ENCODE measurements at places on chromosomes 2 and 18. TPM values are rescaled to one million over a fixed set of nuclear protein-coding genes. Genes with fewer than 3 reads are reported as not detected.

The ECEL1 gene
- total RNA-seq, result 0.16 TPM

The CNDP1 gene
- total RNA-seq, result 0.19 TPM

The RAB10 gene
- 166 TPM for total RNA-seq

The HTR2B gene
- 4.1 TPM for total RNA-seq

The ACMSD gene
- total RNA-seq, result not detected

The APCDD1 gene
- total RNA-seq, result 15.2 TPM

The CYTIP gene
- total RNA-seq, result 11.5 TPM

The NFU1 gene
- total RNA-seq, result 38.9 TPM

The BCL11A gene
- total RNA-seq, result 59.6 TPM

The BOLL gene
- not detected for total RNA-seq

The IER3IP1 gene
- 9.4 TPM for total RNA-seq

The LHCGR gene
- not detected for total RNA-seq
